ENCODE measurements at places on chromosomes 12 and 14.

DNA sequence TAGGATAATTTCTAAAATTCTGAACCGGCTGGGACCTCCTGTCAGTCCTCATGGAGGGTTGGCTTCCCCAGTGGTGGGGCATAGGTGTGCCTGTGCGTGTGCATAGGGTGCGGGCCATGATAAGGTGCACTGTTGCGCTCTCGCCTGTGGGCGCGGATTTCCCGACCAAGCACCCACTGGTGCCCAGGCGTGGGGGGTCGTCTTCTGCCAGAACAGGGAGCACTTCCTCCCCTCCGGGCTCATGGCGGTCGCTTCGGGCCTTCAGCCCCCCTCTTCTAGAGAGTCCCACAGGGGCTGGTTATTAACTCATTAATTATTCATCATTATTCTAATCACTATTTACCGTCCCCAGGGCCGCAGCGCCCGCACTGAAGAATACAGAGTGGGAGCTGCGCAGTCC lies 2.8 kb downstream of the C1QL4 start:
- DNase-seq = no peak

DNA sequence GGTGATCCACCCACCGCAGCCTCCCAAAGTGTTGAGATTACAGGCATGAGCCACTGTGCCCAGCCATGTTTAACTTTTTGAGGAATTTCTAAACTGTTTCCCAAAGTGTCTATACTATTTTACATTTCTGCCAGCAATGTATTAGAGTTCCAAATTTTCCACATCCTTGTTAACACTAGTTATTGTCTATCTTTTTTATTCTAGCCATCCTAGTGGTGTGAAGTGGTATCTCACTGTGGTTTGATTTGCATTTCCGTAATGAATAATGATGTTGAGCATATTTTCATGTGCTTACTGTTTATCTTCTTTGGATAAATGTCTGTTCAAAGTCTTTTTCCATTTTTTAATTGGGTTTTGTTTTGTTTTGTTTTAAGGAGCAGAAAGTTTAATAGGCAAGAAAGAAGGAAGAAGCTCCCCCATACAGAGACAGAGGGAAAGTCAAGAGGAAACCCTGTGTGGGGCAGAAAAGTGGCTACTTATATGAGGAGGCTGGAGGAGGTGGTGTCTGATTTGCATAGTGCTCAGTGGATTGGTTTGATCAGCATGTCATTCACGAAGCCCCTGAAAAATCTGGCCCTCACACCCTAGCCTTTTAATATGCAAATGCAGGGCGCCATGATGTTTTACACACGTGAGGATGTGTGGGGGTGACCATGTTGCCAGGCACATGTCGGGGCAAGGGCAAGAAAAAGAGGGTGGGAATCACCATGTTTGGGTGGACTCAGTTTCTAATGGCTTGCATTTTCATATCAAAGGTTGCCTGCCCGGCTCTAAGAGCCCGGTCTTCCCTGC lies 14.9 kb downstream of the TXNRD1 start:
- DNase-seq = no peak

DNA sequence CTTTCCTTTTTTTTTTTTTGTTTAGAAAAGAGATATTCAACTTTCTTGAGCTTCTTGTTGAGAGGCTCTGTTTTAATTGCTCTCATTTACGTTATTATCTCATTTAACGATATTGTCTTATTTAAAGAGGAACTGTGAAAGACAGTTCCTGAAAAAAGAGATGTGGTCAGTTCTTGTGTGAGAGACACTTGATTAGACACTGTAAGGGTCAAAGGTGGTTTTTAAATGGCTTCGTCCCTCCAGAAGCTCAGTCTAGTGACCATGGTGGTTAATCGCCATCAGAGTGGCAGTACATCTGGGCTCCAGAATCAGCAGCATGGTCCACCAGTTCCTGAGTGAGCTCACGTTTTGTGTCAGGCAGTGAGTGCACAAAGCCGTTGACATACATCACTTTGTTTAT lies 57.9 kb upstream of the KCNA5 start:
- DNase-seq = no peak

DNA sequence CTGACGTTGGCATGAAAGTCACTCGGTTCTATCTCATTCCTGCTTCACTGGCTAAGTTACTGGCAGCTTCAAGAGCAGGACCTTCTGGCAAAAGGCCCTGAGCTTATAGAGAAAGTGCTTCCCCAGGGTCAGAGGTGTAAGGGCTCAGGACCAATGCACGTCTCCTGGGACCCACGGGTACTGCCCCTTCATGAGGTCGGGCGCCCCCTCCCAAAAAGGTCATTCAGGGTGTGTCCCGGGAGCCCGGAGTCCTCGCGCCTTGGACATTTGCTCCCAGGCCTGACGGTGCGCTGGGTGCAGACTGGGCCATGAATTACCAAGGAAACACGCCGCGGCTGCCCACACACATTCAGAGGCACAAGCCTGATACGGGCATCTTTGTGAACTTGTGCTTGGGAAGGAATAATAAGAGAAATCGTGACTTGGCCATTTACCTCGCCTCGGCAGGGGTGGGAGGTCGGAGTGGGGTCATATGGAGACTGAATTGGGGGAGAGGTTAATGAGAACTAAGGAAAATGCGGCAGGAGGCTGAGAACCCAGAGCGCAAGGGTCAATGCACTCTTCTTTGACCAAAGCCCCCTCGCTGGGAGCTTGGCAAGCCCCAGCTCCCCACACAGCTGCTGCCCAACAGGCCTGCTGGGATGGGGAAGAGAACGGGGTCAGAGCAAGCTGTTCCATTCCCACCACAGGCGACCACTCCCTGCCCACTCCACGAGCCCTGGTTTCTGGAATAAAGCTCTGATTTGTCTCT lies 15.7 kb upstream of the SLC6A12 start:
- no peak for DNase-seq

GRCh38 chr14:22768947-22769346 lies 2.5 kb downstream of the OXA1L start:
- DNase-seq = no peak

GRCh38 chr12:101962486-101962885 lies 85.1 kb downstream of the DRAM1 start:
- no peak for DNase-seq

GRCh38 chr14:64324461-64324860 lies 30.3 kb upstream of the ESR2 start:
- no peak for DNase-seq

GRCh38 chr12:52847335-52848102 lies 1.3 kb downstream of the KRT78 start:
- DNase-seq = no peak

DNA sequence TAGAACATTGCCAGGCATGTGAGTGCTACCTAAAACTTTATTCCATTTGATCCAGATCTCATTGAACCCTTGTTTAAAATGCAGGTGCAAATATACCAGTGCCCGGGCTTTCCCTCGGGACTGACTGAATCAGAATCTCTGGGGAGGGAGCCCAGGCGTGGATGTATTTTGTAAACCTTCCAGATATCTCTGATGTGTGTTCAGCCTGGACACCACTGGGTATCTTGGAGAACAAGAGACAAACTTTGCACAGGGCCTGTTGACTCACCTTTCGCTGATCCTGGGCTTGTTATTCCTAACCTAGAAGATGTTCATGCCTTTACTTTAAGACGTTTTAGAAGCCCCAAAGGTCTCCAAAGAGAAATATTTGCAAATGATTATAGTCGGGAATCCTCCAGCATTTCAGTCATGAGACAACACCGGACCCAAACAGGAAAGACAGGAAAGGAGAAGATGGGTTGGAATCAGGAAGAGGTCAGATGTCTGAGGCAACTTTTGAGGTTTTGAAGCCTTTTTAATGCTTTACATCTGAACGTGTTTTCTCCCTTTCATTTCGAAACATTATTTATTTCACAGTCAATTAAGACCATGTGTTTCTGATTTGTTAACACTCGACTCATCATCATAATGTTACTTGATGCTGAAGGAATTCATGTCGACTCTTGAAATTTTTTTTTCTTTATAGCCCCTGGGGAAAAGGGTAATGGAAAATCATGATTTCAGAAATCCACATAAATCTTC lies 118.6 kb downstream of the PLXNC1 start:
- DNase-seq = no peak

DNA sequence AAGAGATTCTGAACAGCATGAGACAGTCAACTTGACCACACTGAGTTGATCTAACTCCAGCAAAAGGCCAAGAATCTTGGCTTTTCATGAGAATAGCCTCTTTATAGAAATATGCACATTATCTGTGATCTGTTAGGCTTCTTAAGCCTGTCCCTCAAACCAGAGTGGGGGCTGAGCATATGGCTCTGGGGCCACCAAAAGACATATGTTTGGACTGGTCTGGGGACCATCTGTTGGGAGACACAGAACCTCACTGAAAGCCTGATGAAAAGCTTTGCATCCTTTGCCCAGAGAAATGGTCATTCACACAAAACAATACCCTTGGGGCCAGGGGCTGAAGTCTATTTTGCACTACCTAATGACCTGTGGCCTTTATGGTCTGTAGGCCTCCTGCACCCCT lies 165.3 kb upstream of the PRMT8 start:
- no peak for DNase-seq

- no peak for DNase-seq
These were observed 97.9 kb upstream of the FAR2 start for GRCh38 chr12:29051221-29051620.

GRCh38 chr14:93090826-93091555 lies 24.7 kb downstream of the ITPK1 start:
- peak; percentile 64 for DNase-seq

- no peak for DNase-seq
These were observed 79.2 kb downstream of the CCDC88C start for GRCh38 chr14:91338379-91338778.

GRCh38 chr12:71124835-71125460 lies 32.9 kb downstream of the TSPAN8 start:
- DNase-seq = no peak

DNA sequence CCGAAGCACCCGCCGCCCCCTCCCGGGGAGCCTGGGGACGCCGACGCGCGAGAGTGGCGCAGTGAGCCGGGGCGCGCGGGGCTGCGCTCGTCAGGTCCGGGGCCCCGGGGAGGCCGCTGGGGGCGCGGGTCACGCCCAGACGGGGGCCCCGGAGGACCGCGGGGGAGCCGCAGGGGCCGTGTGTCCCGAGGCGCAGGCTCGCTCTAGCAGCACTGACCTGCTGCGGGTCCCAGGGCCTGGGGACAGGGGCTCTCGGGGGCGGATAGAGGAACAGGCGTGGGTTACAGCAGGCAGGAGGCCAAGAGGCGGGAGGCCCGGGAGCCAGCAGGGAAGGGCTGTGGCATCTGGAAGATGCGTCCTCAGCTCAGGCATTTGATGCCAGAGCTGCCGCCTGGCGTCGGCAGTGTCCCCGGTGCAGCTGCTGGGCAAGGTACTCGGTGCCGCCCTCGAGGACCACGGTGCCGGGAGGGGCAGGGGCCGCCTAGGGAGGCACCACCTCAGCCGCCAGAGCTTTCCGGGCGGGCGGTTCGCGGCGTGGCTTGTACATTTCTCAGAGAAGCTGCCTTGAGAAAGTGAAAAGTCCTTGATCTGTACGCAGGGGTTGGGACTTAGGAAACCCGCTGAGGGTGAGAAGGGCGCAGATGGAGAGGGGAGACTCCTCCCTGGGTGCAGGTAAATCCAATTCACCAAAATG lies 1.2 kb downstream of the WNT5B start:
- peak; percentile 59 for DNase-seq

- no peak for DNase-seq
These were observed 97.7 kb downstream of the PPM1A start for GRCh38 chr14:60346706-60347105.

- DNase-seq = no peak
These were observed 6.4 kb downstream of the HSP90AA1 start for GRCh38 chr14:102080183-102081080.

DNA sequence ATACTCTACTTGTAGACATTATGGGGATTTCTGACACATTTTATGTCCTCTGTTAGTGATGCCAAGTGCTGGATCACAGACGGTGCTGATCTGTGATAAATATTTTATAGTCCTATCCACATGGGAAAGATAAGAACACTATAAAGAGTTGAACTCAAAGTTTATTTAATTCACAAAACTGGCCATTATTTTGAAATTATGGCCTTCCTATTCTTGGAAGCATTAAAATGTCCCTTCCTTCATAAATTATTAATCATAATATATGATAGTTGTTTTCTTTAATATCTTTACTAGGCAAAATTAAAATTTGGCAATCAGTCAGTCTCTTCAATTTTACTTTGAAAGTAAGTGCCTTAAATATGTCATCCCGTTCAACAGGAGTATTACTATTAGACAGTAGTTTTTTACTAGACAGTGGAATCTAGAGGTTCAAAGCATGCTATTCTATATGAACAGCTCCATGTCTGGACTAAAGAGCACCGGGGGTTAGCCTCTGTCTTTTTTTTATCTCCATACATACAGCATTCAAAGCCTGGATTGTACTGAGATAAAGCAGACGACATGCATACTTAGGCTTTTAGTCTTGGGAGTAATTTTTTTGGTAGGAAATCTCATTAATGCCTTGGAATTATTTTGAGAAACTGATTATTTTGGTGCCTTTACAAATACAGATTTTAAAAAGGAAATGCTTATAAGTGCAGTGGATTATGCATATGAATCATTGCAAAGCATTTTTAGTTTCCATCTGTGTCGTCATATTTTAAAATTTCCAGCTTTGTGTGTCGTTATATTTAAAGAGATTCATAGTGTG lies 306.1 kb upstream of the RGS6 start:
- DNase-seq = no peak

- no peak for DNase-seq
These were observed 173.8 kb upstream of the MIS18BP1 start for GRCh38 chr14:45426685-45427282.

DNA sequence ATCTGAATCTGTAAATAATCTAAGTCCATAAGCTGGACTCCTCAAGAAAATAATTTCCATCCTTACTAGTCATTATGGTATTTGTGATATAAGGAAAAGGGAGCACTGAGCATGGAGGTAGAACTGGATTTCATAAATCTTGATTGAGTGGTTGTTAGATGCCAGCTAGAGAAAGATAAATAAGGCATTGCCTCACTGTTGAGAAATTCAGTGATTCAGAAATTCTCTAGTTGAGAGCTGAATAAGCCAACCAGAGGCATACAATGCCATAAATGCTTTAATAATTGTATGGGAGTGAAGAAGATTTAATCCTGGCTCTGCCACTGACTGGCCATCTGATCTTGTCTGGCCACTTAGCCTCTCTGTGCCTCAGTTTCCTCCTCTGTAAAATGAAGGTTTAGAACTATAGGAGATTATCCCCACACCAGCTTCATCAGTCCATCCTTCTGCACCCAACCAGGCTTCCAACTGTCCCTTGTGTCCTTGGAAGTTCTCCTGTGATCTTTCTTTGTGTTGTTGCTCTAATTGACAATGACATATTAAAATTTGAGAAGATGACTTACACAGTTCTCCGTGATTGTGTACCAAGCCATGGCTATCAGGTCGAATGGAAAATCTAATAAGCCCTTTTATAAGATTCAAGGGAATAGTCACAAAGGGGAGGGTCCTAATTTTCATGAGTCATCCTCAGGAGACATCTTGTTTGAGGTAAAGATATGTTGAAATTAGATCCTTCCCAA lies 394.3 kb downstream of the EGLN3 start:
- no peak for DNase-seq
